ENCODE measurements at places on chromosomes 16 and 17.

- no peak for DNase-seq
These were observed 17.2 kb downstream of the NTAN1 start for GRCh38 chr16:15038689-15039088.

DNA sequence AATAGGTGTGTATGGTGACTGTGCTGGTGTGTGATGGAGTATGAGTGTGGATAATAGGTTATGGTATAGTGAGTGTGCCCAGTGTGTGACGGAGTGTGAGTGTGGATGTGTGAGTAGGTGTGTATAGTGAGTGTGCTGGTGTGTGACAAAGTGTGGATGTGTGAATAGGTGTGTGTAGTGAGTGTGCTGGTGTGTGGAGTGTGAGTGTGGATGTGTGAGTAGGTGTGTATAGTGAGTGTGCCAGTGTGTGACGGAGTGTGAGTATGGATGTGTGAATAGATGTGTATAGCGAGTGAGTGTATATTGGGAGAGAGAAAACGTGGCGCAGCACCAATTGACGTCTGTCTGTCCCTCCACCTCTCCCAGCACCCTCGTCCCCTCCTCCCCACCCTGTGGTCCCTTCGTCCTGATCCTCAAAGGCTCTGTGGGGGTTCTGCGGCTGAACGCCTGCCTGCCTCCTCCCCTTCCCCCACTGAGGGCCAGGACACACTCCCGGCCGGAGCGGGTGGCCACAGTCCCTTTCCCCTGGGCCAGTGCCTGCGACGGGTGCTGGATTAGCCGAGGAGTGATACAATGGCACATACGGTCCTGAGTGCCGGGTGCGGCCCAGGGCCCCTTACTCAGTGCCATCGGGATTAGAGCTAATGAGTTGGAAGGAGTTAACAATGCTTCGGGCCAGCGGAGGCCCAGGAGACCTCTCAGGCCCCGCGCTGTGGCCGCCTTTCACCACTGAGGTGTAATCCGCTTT, 160.0 kb downstream of the MRM1 start:
- no peak for DNase-seq

GRCh38 chr16:49524216-49524946, 150.8 kb downstream of the C16orf78 start:
- DNase-seq, result no peak

GRCh38 chr16:69302301-69302700, 8.8 kb upstream of the VPS4A start:
- no peak for DNase-seq

- no peak for DNase-seq
These were observed 24.0 kb downstream of the TRPV2 start for GRCh38 chr17:16439303-16439791.

- no peak for DNase-seq
These were observed 60.8 kb upstream of the FOXF1 start for GRCh38 chr16:86449446-86450095.

DNA sequence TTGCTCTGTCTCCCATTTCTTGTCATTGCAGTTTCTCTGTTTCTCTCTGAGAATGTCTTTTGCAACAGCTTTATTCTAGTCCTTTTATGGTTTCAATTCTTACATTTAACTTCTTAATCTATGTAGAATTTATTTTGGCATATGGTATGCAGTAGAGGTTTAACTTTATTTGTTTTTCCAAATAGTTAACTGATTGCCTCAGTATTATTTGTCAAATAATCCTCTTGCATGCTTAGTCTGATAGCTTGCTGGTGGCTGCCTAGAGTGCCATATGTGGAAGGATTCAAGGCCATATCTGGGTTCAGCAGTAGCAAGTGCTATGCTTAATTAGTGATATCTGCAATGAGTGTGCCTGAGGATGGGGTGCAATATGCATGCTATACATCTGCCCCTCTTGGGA, 6.9 kb downstream of the SNTB2 start:
- peak; percentile 53 for DNase-seq

GRCh38 chr17:79232957-79233356, 158.3 kb downstream of the ENGASE start:
- DNase-seq, result no peak

GRCh38 chr16:84907575-84907974, 87.8 kb downstream of the CRISPLD2 start:
- DNase-seq, result no peak

- no peak for DNase-seq
These were observed 66.9 kb downstream of the METRNL start for GRCh38 chr17:83146347-83146746.

- no peak for DNase-seq
These were observed 6.8 kb upstream of the EZH1 start for GRCh38 chr17:42751628-42752027.

DNA sequence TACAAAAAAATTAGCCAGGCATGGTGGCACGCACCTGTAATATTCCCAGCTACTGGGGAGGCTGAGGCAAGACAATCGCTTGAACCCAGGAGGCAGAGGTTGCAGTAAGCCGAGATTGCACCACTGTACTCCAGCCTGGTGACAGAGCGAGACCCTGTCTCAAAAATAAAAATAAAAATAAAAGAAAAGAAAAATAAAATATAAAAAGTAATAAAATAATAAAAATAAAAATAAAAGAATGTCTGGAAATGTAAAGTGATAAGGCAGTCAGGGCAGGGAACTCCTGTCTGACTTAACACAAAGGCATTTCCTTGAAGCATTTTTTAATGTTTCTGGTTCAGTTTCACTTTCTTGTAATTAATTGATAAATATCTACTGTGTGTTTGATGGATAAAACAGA, 34.7 kb upstream of the DNAJA2 start:
- no peak for DNase-seq

- no peak for DNase-seq
These were observed 180.8 kb downstream of the ENGASE start for GRCh38 chr17:79255456-79255855.

DNA sequence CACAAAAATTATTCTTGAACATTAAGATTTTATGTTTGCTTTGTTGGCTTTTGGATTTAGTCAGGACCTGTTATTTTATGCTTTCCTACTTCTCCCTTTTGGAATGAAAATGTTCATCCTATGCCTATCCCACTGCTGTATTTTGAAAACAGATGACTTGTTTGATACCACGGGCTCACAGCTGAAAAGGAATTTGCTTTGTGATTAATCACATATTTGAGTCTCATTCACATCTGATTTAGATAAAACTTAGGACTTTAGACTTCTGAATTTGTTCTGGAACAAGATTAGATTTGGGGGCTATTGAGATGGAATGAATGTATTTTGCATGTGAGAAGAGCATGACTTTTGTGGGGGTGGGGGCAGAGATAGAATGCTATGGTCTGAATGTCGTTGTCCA, 1012.6 kb downstream of the CDH11 start:
- DNase-seq, result no peak

All from HCEC 1CT (cell line).